Stimulated activated CD8-positive, alpha-beta memory T cell treated with anti-CD3 and anti-CD28 coated beads, Interleukin-15, amount 100 ng/mL, for 24 hours (primary cell): ENCODE measurements at places on chromosomes 12 and 14.

DNA sequence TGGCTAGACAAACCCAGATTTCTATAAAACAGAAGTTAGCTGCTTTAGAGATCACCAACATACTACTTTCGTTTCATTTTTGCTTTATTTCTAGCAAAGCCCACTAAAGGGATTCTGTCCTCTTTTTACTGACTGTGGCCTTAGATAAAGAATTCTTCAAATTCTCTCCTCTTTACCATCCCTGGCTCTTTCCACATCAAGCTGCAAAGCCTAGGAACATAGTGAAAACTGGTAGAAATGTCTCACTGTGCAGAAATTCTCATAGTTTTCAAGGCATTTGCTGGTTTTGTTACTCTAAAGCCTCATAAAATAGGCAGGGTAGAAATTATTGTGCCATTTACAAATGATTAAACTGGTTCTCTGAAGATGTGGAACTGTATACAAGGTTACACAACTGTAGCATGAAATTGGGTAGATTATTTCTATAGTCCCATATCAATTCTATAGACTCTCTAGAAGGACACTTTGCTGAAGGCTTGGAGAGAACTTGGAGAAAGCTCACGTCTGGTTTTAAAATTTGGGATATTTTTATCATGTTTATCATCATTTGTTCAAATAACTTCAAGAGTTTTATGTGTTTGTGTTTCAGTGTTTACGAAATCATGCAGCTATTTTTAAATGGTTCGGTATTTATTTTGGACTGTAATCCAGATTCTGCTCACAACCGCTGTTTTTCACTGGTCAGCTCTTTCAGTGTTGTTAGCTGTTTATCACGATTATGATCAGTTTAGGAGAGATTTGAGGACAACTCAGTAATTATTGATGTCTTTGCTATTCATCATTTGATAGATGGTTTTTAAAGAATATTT, 36.7 kb upstream of the CSRP2 start:
- DNase-seq: no peak

DNA sequence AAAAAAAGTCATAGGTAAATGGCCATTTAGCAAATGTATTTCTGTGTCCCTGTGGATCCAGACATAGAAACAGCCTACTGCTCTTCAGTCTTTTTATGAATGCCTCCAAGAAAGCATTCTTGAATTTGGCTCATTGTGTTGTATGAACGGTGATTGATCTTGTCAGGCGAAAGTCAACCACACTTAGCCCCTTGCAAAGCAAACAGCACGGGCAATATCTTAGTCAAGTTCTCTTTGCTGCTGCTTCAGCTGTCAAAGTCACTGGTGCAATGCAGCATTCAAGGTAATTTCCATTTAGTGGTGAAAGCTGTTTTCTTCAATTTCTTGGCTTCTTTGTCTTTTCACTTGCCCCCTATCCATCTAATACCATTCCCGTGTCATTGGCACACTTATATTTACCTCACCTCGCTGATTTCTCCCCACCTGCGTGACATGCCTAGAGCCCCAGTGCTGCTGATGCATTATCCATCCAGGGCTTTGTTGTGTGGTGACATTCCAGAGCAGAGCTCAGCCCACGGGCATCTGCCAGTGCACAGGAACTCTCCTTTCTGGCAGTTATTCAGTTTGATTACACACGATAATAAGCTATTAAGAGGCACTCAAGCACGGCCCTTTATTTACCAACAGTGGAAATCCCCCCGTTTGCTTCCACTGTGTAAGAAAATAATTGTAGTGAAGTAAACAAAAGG, 362.3 kb upstream of the NOVA1 start:
- DNase-seq: no peak

DNA sequence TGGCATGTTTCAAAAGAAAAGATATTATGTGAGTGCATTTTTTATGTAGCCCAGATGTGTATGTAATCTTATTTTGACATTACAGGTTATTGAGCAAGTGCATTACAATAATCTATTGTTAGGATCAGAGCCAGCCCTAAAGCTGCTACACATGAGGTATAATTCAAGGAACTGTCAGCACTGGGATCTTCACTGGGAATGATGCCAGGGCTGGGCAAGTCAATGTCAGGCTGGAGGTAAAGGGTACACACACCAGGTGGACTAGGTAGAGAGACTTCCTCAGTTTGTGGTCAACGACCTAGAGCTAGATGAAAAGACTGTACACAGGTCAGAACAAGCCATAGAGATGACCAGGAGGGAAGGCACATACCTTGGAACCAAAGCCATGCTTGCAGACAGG, 15.4 kb downstream of the TRIM9 start:
- DNase-seq: no peak

DNA sequence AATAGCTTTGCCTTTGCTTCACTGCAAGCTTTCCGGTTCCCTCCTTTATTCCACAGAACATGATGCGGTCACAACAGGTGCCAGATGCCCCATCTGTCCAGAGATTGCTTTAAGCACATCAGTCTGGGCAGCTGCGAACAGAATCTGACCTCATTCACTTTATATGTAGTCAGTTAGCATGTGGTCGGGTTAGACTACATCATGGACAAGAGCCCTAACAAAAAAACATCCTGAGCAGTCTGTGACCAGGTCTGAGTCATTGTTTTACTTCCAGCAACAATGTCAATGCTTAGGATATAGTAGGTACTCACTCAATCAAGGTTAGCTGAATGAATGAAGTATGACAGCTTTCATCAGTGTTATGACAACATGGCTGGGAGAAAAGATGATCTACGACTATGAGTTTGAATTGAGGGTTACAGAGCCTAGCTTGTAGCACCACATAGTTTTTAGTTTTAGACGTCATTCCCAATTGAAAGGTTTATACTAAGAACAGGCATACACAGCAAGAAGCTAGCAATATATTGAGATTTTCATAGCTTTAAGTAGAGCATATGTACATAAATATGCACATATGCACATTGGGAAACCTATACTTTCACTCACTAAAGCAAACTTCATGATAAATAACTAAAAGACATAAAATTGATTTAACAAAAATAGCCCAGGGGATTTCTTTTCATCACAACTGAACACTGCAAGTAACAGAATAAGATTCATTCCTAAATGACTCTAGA, 64.2 kb upstream of the TMCC3 start:
- DNase-seq: no peak

DNA sequence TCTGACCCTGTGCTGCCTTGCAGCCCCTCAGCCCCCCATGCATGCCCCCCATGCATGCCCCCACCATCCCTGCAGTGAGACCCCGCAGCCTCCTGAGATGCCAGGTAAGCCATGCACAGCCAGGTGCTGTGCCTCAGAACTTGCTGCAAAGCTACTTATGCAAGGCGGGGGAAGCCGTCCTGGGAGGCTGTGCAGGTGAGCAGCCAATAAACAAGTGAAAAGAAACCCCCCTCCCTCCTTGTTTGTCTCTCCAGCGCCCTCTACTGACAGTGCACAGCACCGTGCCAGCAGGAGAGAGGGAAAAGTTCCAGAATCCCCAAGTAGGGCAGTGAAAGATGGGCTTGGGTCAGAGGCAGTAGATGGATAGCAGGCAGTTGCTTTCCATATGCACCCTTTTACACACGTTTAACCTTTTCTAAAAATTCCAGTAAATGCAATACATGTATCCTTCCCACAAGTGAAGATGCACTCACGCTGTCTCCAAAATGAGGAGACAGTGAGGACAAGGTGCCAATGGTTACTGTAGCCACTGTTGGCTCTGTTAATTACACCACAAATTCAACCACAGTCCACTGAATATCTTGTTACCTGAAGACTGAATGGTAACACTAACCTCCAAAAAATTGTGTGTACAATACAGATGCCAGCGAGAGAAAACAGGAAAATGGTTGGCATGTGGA, 18.0 kb downstream of the TNFAIP2 start:
- no peak for DNase-seq

DNA sequence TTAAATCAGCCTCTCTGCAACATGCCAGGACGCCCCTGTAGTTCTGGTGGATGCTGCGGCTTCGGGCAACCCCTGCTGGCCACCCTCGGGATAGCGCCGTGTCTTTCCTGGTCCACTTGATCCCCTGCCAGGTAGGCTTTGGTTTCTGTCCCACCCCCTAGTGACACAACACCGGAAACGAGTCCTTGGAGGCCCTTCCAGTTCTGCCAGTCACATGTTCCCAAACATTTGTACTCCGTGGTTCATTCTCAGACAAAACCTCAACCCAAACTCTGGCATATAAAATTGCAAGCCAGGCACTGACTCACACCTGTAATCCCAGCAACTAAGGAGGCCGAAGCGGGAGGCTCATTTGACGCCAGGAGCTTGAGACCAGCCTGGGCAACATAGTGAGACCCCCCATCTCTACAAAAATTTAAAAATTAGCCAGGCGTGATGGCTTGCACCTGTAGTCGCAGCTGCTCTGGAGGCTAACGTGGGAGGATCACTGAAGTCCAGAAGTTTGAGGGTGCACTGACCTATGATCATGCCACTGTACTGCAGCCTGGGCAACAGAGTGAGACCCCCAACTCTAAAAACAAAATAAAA, 37.0 kb downstream of the RASAL1 start:
- peak; percentile 37 for DNase-seq

GRCh38 chr12:13503094-13503835, 306.7 kb downstream of the EMP1 start:
- DNase-seq: no peak

- DNase-seq: no peak
Measured at GRCh38 chr14:93010522-93011140, 87.7 kb downstream of the CHGA start.

DNA sequence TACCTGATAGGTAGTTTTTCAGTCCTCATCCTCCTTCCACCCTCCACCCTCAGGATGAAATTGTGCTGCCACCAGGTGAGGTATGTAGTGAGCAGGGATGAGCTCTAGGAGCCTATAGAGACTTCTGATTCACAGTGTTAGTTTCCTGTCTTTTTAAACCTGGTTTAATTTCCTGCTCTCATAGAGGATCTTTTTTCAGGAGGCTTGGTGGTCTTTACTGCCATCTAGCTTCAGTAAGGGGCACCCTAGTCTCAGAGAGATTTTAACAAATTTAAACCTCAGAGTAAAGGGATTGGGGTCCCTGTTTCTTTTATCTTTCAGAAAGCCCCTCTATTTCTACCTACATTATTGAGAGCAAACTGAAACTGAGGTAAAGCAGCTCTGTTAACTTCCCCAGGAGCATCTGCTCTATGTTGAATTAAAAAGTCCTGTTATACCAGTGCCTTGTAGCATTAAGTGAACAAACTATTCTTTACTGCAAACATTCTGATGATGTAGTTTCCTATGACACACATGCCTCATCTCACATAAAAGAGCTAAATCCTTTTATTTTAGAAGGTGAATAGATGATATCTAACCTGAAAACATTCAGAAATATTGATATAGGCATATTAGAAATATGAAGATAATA, 172.2 kb upstream of the DDHD1 start:
- no peak for DNase-seq

- DNase-seq: no peak
Measured at GRCh38 chr12:16604596-16605252, 1.2 kb downstream of the LMO3 start.

GRCh38 chr12:43292699-43293098, 259.3 kb downstream of the ADAMTS20 start:
- DNase-seq: no peak

DNA sequence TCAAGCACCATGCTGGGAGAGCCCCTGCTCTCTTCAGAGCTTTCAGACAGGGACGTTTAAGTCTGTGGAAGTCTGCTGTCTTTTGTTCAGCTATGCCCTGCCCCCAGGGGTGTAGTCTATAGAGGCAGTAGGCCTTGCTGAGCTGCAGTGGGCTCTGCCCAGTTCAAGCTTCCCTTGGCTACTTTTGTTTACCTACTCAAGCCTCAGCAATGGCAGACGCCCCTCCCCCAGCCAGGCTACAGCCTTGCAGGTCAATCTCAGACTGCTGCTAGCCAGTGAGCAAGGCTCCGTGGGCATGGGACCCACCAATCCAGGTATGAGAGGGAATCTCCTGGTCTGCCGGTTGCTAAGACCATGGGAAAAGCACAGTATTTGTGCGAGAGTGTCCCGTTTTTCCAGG, 37.4 kb upstream of the C12orf71 start:
- no peak for DNase-seq

GRCh38 chr12:99910342-99910741, 74.4 kb downstream of the ANKS1B start:
- DNase-seq: no peak

DNA sequence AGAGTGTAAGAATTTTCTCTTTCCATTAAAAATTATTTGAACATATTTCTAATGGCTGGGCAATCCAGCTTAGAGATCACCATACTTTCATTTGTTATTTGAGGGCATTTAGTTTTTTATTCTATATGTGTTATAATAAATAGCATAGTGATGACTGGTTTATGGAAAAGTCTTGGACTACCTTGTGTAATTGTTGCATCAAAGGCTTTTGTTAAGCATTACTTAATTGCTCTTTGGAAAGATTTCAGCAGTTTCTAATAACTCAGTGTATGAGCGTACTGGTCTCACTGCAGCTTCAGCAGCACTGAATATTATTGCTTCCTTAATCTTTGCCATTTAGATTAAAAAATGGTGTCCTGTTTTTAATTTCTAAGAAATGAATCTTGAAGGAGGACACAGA, 22.8 kb downstream of the TMEM19 start:
- no peak for DNase-seq

GRCh38 chr12:3307389-3307788, 183.6 kb upstream of the PRMT8 start:
- DNase-seq: no peak

- no peak for DNase-seq
Measured at GRCh38 chr12:84877340-84877739, 35.3 kb downstream of the SLC6A15 start.

DNA sequence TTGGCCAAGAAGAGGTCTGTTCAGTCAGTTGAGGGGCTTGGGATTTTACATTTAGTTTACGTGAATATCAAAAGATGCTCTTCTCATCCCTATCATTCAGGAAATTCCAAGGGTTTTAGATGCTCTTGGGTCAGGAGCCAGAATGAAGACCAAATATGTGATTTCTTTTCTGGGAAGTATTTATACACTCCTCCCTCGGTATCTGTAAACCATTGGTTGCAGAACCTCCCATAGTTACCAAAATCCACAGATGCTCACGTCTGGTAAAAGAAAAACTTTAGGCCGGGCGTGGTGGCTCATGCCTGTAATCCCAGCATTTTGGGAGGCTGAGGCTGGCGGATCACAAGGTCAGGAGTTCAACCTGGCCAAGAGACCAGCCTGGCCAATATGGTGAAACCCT, 75.9 kb downstream of the TNFAIP2 start:
- no peak for DNase-seq

GRCh38 chr12:52761802-52762201, 15.3 kb downstream of the KRT76 start:
- no peak for DNase-seq

DNA sequence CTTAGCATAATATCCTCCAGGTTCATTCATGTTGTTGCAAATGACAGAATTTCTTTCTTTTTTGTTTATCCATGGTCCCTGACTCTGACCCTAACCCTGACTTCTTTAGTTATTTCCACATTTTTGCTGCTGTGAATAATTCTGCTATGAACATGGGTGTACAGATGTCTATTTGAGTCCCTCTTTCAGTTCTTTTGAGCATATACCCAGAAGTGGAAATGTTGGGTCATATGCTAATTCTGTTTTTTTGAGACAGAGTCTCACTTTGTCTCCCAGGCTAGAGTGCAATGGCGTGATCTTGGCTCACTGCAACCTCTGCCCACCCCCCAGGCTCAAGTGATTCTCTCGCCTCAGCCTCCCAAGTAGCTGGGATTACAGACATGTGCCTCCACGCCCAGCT, 33.1 kb downstream of the KNTC1 start:
- no peak for DNase-seq
